Vein endothelial cell (primary cell): ENCODE measurements at places on chromosomes 5 and 9. TPM values are rescaled to one million over a fixed set of nuclear protein-coding genes. Genes with fewer than 3 reads are reported as not detected.

LVRN gene
- 0.10 and 0.33 TPM in 2 replicates for total RNA-seq

CER1 gene
- not detected in 2 replicates for total RNA-seq

MSMP gene
- 22.4 and 50.3 TPM in 2 replicates for total RNA-seq

GNPDA1 gene
- 51.3 and 66.1 TPM in 2 replicates for total RNA-seq

BRINP1 gene
- 0.19 TPM in 1 of 2 replicates, not detected in the other for total RNA-seq

KCNV2 gene
- not detected in 2 replicates for total RNA-seq

FGF1 gene
- under 0.01 and 0.98 TPM in 2 replicates for total RNA-seq

OR1J2 gene
- 0.19 TPM in 1 of 2 replicates, not detected in the other for total RNA-seq

ECPAS gene
- 97.7 and 98.3 TPM in 2 replicates for total RNA-seq

RAI14 gene
- total RNA-seq = 317 and 320 TPM in 2 replicates

GGTA1 gene
- total RNA-seq = 0.65 and 0.86 TPM in 2 replicates

PROP1 gene
- not detected in 2 replicates for total RNA-seq

BAAT gene
- 0.10 TPM in 1 of 2 replicates, not detected in the other for total RNA-seq

ZMAT2 gene
- 25.2 and 32.4 TPM in 2 replicates for total RNA-seq

ABITRAM gene
- total RNA-seq = 7.8 and 8.0 TPM in 2 replicates

HRH2 gene
- under 0.01 TPM in 1 of 2 replicates, not detected in the other for total RNA-seq

TTC39B gene
- 4.3 and 4.9 TPM in 2 replicates for total RNA-seq

VCAN gene
- total RNA-seq = 10.4 and 26.8 TPM in 2 replicates

CMYA5 gene
- total RNA-seq = 0.10 and 0.33 TPM in 2 replicates

SPINK7 gene
- total RNA-seq = not detected in 2 replicates

CAMK2A gene
- total RNA-seq = not detected in 2 replicates
